Muscle of back (tissue), 13 donors: ENCODE measurements at places on chromosomes 12 and 14.

DNA sequence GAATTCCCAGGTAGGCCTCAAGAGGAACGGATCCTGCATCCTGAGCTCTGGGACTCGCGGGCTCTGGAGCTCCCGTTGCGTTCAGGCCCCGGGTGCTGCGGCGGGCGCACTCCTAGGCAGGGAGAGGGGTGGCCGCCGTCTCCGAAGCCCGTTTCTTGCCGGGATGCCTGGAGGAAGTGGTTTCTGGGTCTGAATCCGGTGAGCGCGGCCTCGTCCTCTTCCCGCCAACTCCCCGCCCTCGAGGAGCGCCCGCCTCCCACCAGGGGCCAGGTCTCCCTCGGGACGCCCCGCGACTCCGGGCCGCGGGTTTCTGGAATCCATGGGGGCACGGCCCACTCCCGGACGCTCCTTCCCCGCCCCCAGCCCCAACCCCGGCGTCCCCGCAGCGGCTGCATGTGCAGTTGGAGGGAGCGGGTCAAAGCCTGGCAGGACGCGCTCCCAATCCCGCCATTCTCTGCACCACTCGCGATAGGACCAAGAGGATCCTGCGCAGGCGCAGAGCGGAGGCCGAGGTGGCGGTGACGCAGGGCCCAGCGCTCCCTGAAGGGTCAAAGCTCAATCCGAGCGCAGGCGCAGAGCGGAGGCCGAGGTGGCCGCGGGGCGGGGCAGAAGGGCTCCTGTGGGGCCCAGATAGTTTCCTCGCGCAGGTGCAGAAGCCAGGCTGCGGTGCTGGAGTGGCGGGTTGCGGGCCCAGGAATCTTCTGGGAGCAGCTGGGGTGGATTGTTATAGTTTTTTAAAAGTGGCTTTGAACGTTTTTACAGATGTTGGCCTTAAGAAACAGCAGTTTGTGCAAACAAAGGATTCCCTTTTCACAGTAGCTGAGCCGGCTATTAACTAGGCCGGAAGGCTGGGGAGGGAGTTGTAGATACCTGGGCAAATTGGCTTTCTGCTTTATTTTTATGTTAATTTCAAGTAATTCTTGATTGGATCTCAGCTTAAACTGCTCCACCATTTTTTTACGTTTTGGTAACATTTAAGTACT, 796.4 kb downstream of the AACS start:
- DNase-seq, result peak; percentile 47

DNA sequence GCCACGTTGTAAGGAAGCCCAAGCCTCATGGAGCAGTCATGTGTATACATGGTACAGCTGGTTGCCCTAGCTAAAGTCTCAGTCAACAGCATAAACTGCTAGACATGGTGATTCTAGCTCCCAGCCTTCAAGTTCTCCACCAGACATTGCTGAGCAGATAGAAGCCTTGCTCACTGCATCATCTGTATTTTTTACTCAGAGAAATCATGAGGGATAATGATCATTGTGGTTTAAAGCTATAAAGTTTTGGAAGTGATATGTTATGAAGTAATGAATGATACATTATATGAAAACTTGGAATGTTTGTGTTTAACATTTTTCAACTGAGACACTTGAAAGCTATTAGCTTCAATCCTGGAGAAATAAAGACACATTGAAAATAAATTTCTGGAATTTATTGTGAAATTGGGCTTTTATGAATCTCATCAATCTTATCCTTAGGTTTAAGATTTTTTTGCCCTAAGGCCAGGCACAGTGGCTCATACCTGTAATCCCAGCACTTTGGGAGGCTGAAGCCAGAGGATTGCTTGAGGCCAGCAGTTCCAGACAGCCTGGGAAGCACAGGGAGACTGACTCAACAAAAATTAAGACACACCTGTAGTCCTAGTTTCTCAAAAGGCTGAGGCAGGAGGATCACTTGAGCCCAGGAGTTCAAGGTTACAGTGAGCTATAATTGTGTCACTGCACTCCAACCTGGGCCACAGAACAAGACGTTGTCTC, 5.6 kb upstream of the NFATC4 start:
- DNase-seq, result no peak

- no peak for DNase-seq
Measured at GRCh38 chr12:77131977-77132490, 66.7 kb upstream of the E2F7 start.

- DNase-seq, result no peak
Measured at GRCh38 chr12:128843538-128843937, 9.7 kb upstream of the GLT1D1 start.

DNA sequence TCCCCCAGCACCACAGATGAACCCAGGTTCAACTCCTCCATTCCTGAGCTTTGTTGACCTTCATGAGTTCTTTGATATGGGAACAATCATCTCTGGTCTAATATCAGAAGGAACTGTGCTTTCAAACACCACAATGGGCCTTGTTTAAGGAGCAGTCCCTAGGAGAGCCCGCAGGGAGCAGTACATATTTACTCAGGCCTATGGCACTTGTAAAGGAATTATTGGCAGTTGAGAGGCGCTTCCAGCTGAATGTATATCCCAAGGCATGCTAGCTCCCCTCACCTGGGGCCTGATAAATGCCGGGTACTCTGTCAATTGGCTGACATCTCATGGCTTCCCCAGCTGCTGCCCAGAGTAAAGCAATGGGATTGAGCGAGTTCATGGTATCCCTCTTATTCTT, 76.2 kb downstream of the ZFP36L1 start:
- no peak for DNase-seq

GRCh38 chr12:62879691-62880090, 55.3 kb downstream of the PPM1H start:
- no peak for DNase-seq

- DNase-seq, result no peak
Measured at GRCh38 chr14:24057271-24057670, 5.5 kb downstream of the CARMIL3 start.
